ACHN (cell line): ENCODE measurements at places on chromosomes 2 and 18.
A peak's percentile ranks its signal among the peaks of the same experiment; 100 is the strongest.

DNA sequence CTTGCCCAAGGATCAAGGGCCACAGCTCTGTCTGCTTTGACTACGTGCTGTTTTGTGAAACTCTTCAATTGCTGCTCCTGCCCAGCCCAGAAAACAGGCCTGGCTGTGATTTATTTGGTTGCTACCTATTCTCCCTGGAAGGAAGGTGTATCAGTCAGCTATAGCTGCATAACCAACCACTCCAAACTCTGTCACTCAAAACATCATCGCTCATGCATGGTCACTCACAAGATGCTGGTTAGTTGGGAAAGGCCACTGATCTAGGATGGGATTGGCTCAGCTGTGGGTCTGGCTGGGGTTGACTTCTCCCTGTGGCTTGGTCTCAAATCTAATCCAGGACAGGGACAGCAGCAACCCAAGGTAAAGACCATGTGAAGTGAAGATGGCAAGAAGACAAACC, 14.6 kb downstream of the TEX51 start:
- DNase-seq: no peak

GRCh38 chr18:35096677-35097011, 55.4 kb downstream of the MAPRE2 start:
- DNase-seq: no peak

DNA sequence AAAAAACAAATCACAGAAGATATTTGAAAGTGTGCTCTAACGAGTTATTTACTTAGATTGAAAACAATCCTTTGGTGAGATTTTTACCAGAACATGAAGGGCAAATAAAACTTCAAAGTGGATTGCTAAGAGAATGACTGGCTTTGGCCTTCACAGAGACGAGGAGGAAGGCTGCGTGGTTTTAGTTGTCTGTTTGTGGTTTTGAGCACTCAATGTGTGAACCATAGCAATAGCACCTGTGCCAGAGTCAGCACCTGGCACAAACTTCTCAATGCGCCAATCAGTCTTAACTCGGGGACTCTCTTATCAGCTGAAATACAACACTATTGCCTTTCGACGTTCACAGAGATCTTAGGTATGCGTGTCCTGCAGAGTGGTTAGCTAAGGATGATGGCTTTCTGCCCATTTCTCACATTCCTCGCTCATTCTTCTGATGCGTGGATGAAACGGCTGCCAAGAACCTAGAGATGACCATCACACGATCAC, 70.0 kb downstream of the MBP start:
- DNase-seq: no peak

- DNase-seq: peak; percentile 68
These were observed 73.0 kb downstream of the NCAPH start for GRCh38 chr2:96408616-96409015.

GRCh38 chr2:214715025-214715424, 94.5 kb downstream of the BARD1 start:
- DNase-seq: no peak

DNA sequence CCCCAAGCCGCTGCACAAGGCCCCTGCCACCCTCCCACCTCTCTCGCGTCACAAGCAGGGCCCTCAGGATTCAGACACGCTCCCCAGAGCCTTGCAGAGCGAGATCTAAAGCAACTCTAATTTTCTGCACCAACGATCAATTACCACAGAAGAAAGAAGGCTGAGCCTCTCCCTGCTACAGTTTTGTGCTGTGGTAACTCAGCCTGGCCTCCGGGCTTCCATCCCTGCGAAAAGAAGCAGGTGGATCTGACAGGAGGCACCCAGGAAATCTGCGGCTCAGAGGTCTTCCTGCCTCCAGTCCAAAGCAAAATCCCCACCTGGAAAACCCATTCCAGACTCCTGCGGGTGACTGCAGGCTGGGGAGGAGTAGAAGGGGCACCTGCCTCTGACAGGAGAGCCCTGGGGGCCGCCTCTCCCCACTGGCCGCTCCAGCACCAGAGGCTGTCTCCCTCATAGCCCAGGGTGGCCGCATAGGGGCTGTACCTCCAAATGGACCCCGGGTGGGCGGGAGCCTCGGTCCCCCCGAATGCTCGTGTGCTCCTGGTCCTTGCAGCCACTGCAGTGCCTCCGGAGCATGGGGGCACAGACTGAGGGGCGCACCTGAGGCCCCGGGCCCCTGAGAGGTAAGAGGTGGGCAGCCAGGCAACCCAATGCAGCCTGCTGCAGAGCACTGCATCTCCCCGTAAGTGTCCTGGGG, 31.0 kb downstream of the PXDN start:
- DNase-seq: no peak

DNA sequence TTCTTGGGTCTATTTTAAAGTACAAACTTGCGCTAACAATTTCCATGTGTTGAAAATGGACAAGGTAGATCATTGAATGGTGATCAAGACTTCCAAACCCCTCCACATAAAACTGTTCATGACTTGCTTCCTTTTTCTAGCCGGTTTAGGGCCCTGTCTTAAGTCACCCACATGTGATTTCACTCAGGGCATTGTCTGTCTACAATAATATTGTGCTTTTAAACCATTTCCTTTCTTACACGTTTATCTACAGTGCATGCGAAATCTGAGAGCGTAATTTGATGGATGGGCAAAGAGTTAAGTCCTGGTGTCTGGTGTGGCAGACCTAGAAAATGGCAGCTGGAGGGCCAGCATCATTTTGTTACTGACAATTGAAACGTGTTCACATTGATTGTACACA, 2.0 kb upstream of the ZNF516 start:
- DNase-seq: no peak
